Adrenal gland (tissue), 19 donors: ENCODE measurements at places on chromosomes 12 and 14. TPM values are rescaled to one million over a fixed set of nuclear protein-coding genes. Genes with fewer than 3 reads are reported as not detected.

DNA sequence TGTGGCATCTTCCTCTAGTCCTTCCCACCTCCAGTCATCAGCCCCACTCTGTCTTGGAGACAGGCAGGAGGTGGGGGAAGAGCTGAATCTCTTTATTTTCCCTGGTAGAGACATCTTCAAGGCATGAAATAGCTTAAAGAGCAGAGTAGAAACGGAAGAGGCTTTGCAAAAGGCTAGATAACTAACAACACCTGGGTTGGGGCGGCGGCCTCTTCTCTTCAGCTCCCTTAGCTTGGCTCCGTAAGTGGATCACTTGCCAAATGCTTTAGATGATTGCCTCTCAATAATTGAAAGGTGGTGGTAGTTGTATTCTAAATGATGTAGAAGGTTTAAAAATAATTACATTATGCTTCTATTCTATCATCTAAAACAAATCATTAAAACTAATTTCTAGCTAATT is 36.1 kb downstream of the SSPN start:
- H3K4me3 ChIP-seq = no peak overlapping the region
- no peaks in the 10 kb centered on the region for H3K36me3 ChIP-seq
- peaks cover 1% of the 10 kb centered on the region for H3K4me1 ChIP-seq
- no peak for DNase-seq

- DNase-seq = no peak
- H3K36me3 ChIP-seq = no peaks in the 10 kb centered on the region
- no peaks in the 10 kb centered on the region for H3K27me3 ChIP-seq
- no peaks in the 10 kb centered on the region for H3K4me1 ChIP-seq
Measured at GRCh38 chr14:77153802-77154201, 12.2 kb upstream of the ZDHHC22 start.

DNA sequence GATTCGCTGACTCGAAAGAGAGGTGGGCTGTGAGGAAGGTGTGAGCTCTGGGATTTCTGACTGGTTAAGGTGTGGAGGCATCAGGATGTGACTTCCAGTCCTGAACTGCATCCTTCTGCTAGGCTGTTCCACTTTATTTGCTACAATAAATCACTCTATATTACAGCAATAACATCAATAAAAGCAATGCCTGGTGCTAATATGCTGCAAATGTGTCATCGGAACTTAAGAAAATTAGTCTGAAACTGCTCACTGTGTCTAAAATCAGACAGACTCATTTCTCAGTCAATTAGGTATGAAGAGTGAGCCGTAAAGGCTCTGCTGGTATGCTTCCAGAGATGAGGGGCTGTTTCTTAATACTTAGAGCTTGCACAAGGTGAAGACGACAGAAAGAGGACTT is 126.6 kb downstream of the HELB start:
- H3K4me1 ChIP-seq = no peaks in the 10 kb centered on the region
- no peak for DNase-seq
- H3K36me3 ChIP-seq = no peaks in the 10 kb centered on the region
- H3K27me3 ChIP-seq = no peaks in the 10 kb centered on the region

DNA sequence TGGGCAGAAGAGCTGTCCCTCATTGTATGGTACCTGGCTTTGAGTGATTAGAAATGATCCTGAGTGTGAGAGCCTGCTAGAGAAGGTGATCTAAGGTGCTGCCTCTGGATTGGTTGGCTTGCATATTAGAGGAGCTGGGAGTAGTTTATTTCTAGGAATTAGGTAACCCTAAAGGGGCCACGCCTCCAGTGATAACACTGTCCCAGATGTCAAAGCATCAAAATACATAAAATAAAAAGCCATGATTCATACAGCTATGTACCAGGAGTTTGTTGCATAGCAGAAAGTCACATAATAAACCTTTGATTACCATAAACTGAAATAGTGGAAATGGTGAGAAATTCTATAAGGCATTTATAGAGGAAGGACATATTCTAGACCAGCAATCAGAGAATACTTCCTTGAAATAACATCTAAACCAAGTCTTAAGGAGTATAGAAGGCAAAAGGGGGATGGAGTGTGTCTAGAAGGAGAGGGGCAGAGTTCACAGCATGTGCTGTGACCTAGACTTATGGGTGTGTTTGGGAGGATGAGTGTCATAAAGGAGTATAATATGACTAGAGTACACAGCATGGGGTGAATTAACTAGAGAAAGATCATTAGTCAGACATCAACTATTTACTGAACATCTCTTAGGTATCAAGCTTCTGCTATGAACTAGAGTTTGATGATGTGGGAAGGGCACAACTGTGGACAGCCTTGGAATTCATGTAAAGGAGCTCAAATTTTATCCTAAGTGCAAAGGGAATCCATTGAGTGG is 686.4 kb downstream of the GALC start:
- H3K27ac ChIP-seq = no peak overlapping the region
- H3K4me3 ChIP-seq = no peak overlapping the region
- H3K4me1 ChIP-seq = no peaks in the 10 kb centered on the region
- no peaks in the 10 kb centered on the region for H3K27me3 ChIP-seq
- H3K36me3 ChIP-seq = no peaks in the 10 kb centered on the region
- no peak for DNase-seq

DNA sequence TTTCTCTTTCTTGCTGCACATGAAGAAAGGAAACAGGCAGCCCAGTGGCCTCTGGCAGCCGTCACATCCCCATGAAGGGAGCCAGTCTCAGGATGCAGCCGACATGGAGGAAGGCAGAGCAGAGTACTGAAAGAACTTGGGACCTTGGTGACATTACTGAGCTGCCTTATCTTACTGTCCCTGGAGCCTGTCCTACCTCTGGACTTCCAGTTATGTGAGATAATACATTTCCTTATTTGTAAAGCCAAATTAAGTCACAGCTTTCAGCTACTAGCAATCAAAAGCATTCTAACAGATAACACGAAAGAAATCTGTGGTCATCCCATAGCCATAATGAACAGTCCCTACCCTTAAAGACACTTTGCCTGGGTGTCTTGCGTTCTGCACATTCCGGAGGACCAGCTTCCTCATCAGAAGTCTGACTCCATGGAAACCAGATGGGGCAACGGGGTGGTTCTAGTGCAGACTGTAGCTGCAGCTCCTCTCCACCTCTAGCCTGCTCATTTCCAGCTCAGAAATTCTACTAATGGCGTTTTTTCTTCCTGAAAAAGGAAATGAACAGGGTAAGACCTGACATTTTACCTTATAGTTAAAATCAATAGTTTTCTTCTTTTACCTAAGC is 7.8 kb upstream of the EGLN3 start:
- no peak overlapping the region for H3K4me3 ChIP-seq
- H3K36me3 ChIP-seq = no peaks in the 10 kb centered on the region
- H3K4me1 ChIP-seq = no peaks in the 10 kb centered on the region

- H3K4me1 ChIP-seq = peaks cover 12% of the 10 kb centered on the region
- DNase-seq = peak; percentile 19
- H3K27ac ChIP-seq = peak overlapping the region; percentile 91
- H3K27me3 ChIP-seq = no peaks in the 10 kb centered on the region
Measured at GRCh38 chr12:133129368-133130037, 571 bp downstream of the ZNF891 start.

- H3K4me3 ChIP-seq = no peak overlapping the region
- no peak for DNase-seq
- H3K4me1 ChIP-seq = no peaks in the 10 kb centered on the region
Measured at GRCh38 chr12:125353871-125354270, 288.6 kb downstream of the AACS start.

DNA sequence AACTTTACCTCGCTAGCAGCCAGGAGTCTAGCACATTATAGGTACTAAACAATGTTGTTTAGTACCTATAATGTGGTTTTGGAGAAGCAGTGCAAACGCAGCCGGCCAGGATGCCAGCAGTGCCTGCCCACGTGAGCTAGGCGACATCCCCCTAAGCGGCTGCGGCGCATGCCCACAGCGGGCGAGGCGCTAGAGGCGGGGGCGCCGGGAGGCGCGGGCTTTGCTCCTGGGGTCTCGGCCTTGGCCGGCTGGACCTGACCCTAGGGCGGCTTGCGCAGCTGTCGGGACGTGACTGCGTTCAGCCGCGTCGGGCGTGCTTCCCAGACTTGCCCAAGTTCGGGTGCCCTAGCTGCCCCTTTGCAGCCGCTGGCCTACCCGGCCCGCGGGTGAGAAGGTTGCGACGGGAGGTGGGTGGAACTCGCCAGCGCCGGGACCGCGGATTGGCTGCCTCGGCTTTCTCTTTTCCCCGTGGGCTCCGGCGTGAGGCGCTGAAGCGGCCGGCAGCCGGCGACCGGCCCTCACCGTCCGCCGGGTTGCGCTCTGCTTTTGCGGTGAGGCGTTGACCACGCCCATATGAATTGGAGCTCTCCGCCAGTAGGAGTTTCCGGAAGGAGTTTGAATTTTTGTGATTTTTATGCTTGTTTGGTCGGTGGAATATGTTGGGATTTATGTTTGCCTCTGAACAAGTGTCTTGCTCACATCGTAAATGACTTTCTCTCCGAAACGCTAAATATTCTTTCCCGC is at the start of gene TMEM19:
Gene TMEM19, plus strand, starts transcription at position 169 of the 744 bp plus-strand sequence. CDS start 599 bp downstream, outside the sequence.
- H3K4me3 ChIP-seq = peak within 1 kb of the TSS; percentile 29
- peak; percentile 94 for DNase-seq
- peak within 1 kb of the TSS; percentile 85 for H3K27ac ChIP-seq
- peaks cover 24% of the 10 kb centered on the region for H3K4me1 ChIP-seq

GRCh38 chr12:27957366-27957765 is 15.2 kb downstream of the PTHLH start:
- no peak overlapping the region for H3K4me3 ChIP-seq
- H3K27me3 ChIP-seq = no peaks in the 10 kb centered on the region
- no peak for DNase-seq
- H3K36me3 ChIP-seq = no peaks in the 10 kb centered on the region

DNA sequence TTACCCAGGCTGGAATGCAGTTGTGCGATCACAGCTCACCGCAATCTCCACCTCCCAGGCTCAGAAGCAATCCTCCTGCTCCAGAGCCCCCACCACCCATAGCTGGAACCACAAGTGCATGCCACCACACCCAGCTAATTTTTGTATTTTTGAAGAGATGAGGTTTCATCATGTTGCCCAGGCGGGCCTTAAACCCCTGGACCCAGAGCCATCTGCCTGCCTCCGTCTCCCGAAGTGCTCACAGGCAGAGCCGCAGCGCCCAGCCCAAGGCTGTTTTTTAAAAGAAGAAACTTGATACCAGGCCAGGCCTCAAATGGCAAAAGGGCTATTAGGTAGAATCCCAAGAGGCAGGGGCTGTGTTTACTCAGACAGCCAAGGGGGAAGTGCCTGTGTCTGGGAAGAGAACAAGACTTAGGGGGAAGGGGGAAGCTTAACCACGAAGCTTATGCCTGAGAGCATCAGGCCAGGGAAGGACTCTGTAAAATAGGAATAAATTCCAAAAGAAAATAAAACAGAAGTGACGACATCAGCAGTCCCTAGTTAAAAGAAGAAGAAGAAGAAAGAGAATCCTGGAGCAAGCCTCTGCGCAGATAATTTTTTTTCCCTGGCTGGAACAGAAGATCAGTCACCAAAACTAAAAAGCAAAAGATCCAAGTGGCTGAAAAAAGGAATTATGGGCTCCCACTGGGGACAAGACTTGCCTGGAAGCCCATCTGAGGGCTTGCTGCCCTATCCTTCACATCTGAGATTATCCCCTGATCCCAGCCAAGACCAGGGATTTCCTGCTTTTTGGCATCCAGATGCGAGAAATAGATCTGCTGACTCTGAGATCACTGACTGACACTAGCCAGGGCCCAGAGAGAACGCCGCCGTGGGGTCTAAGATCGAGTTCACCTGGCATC is 170.5 kb downstream of the NDUFA12 start:
- H3K27me3 ChIP-seq = no peaks in the 10 kb centered on the region
- DNase-seq = no peak
- H3K4me3 ChIP-seq = no peak overlapping the region

DNA sequence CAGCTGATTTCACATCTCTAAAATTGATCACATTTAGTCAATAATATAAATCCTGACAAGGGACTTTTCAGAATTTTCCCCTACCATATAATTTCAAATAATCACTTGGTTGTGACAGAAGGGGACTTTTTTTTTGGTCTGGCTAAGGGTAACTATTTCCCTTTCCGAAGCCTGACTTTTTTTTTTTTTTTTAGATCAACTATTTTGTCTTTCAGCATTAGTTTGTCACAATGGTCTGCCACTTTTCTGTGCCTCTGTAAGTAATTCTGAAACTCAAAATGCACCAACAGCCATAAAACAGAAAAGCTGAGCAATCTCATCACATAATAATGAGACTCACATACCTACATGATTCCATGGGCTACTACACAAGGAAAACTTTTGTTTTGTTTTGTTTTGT is 266.4 kb downstream of the SSPN start:
- no peak overlapping the region for H3K27ac ChIP-seq
- H3K36me3 ChIP-seq = no peaks in the 10 kb centered on the region
- H3K4me1 ChIP-seq = no peaks in the 10 kb centered on the region
- H3K4me3 ChIP-seq = no peak overlapping the region
- no peaks in the 10 kb centered on the region for H3K27me3 ChIP-seq

GRCh38 chr12:95857799-95858198 is 953 bp upstream of the SNRPF start:
- no peaks in the 10 kb centered on the region for H3K36me3 ChIP-seq
- DNase-seq = no peak
- H3K27ac ChIP-seq = no peak overlapping the region
- no peaks in the 10 kb centered on the region for H3K27me3 ChIP-seq
- no peak overlapping the region for H3K4me3 ChIP-seq
- H3K4me1 ChIP-seq = peaks cover 13% of the 10 kb centered on the region

DNA sequence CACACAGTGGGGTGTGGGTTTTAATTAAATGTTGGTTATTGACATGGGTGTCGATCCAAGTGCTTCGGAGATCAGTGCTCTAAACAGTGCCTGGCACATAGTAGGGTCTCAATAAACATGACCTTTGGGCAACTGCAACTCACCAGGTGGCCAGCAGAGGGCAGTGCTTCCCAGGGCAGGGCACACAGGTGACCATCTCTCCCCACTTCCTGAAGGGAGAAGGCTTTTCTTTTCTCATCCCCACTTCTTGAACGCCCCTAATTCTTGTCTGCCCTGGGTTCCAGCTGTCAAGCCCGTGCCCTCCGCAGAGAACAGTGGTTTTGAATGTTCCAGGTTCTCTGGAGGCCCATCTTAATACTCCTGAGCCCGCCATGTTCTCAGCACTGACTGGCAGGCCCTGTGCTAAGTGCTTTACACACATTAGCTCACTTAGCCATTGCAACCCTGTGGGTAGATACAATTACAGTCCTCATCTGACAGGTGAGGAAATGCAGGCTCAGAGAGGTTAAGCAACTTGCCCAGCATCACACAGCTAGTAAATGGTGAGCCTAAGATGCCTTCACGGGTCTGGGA is 16.3 kb downstream of the RAPGEF3 start:
- no peaks in the 10 kb centered on the region for H3K36me3 ChIP-seq
- peak; percentile 78 for DNase-seq
- H3K27ac ChIP-seq = no peak overlapping the region
- H3K4me1 ChIP-seq = peaks cover 8% of the 10 kb centered on the region
- H3K4me3 ChIP-seq = no peak overlapping the region

- H3K27me3 ChIP-seq = no peaks in the 10 kb centered on the region
- H3K4me3 ChIP-seq = no peak overlapping the region
- no peak for DNase-seq
- H3K36me3 ChIP-seq = no peaks in the 10 kb centered on the region
Measured at GRCh38 chr12:64173456-64173855, 48.6 kb downstream of the KICS2 start.

PRH2 gene
- total RNA-seq = not detected

SELPLG gene
- 1.5 TPM for total RNA-seq

- no peaks in the 10 kb centered on the region for H3K4me1 ChIP-seq
- H3K36me3 ChIP-seq = no peaks in the 10 kb centered on the region
- H3K4me3 ChIP-seq = no peak overlapping the region
- no peak overlapping the region for H3K27ac ChIP-seq
- H3K27me3 ChIP-seq = peaks cover under 1% of the 10 kb centered on the region
- DNase-seq = no peak
Measured at GRCh38 chr14:88203291-88203690, 119.8 kb downstream of the KCNK10 start.

- H3K27me3 ChIP-seq = no peaks in the 10 kb centered on the region
- no peak overlapping the region for H3K27ac ChIP-seq
- H3K4me3 ChIP-seq = no peak overlapping the region
- H3K4me1 ChIP-seq = no peaks in the 10 kb centered on the region
- H3K36me3 ChIP-seq = no peaks in the 10 kb centered on the region
Measured at GRCh38 chr12:59742841-59743240, 147.0 kb downstream of the SLC16A7 start.
